ENCODE measurements at places on chromosomes 4 and X.

GRCh38 chrX:71632923-71633657, 14.8 kb upstream of the CXCR3 start:
- DNase-seq, result no peak

DNA sequence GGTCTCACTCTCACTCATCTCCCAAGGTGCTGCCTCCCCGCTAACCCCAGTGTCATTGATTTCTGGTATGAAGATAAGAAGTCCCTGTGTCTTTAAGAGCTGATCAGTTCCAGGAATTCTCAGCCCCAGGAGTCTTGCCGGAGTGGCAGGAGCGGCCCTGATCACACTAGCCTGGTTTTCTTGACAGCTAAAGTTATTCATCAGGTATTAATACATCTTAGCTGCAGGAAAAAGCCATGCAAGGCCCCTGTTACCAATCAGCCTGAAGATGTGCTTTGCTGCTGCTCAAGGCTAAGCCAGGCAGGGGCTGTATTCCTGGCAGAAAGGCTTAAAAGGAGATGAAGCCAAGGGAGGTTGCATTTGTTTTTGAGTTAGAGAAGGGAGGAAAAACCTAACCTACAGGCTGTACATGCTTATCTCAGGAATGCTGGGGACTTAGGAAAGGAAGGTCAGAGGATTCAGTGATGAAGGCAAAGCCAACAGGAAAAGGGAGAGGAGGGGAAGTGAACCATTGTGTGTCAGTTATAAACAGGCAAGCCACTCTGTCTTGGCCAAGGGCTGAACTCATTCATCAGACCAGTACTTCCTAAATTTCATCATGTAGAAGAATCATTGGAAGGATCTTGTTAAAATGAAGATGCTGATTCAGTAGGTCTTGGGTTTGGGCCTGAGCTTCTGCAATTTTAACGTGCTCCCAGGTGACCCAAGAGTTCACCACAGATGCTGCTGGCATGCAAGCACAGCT, 8.6 kb downstream of the SRPX start:
- no peak for DNase-seq

DNA sequence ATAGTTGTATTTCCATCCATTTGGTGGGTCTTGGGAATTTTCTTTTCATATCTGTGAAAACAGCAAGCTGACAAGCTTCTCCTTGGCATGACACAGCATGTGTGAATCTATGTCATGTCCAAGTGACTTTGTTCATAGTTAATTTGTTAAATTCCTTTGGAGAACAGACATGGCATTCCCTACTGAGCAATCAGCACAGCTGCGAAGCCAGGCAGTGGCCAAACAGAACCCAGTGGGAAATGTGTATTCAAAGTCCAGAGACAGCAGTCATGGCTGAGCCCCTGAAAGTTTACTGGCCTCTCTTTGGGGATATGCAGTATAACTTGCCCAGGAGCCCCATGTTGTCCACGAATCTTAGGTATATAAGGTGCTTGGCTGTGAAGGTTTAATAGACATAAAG, 474.7 kb downstream of the NKX6-1 start:
- DNase-seq, result no peak

DNA sequence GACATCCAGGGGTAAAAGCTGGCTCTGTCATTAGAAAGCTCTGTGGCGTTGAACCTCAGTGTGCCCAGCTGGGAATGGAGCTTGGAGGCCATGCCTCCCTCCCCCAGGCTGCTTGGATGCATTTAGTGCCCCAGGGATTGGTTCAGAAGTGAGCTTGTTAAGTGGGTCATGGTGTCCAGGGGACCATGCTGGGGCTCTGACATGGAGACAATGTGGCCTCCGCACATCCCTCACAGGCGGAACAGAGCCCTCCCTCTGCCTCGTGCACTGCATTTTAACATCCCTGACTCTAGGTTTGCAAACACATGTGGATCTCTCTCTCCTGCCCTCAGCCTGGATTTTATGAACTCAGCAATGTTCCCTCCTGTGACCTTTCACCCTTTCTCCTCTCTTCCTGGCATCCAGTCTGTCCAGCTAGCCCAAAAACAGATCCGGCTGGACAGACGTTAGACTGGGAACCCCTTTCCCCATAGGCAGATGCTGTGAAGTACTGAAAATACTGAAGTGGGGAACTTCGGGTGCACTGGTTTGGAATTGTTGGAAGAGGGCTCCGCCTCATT, 81.5 kb downstream of the SORCS2 start:
- no peak for DNase-seq

- no peak for DNase-seq
Measured at GRCh38 chr4:81195475-81195874, 19.5 kb downstream of the PRKG2 start.

- DNase-seq, result no peak
Measured at GRCh38 chrX:105282077-105282476, 61.6 kb upstream of the TEX13A start.

- DNase-seq, result no peak
Measured at GRCh38 chrX:70669120-70669519, 224.5 kb downstream of the DLG3 start.

DNA sequence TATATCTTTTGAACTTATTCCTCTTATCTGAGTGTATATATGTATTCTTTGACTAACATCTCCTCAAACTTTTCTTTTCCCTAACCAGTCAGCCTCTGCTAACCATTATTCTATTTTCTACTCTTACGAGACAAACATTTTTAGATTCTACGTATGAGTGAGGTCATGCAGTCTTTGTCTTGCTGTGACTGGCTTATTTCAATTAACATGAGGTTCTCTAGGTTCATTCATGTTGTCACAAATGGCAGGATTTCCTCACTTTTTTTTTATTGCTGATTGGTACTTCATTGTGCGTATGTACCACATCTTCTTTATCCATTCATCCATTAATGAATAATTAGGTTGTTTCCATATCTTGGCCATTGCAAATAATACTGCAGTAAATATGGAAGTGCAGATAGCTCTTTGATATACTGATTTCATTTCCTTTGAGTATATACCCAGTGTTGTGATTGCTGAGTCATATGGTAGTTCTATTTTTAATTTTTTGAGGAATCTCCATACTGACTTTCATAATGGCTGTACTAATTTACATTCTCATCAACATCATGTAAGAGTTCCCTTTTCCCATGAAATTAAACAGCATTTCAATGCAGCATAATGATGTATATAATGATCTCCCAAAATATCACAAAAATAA, 80.1 kb downstream of the HS3ST1 start:
- no peak for DNase-seq

GRCh38 chr4:102454981-102455685, 46.0 kb upstream of the NFKB1 start:
- no peak for DNase-seq

- no peak for DNase-seq
Measured at GRCh38 chr4:26086621-26087441, 172.8 kb downstream of the SMIM20 start.

GRCh38 chr4:87848622-87849351, 16.0 kb downstream of the MEPE start:
- peak; percentile 47 for DNase-seq

GRCh38 chr4:168587411-168588125, 90.7 kb downstream of the PALLD start:
- DNase-seq, result no peak

GRCh38 chrX:37371578-37371991, 22.4 kb downstream of the PRRG1 start:
- no peak for DNase-seq

- no peak for DNase-seq
Measured at GRCh38 chr4:120517966-120518365, 404.6 kb downstream of the PRDM5 start.

GRCh38 chr4:114180481-114180880, 201.0 kb upstream of the ARSJ start:
- DNase-seq, result peak; percentile 31

- DNase-seq, result no peak
Measured at GRCh38 chrX:98627645-98628044, 1743.9 kb downstream of the RPA4 start.

GRCh38 chr4:48347282-48347921, 6.1 kb downstream of the SLAIN2 start:
- no peak for DNase-seq

- DNase-seq, result peak; percentile 10
Measured at GRCh38 chr4:137393044-137393443, 139.2 kb downstream of the PCDH18 start.

GRCh38 chr4:57148831-57149505, 38.8 kb upstream of the IGFBP7 start:
- DNase-seq, result no peak

GRCh38 chr4:53716011-53716410, 124.7 kb upstream of the LNX1 start:
- DNase-seq, result no peak

GRCh38 chr4:162497564-162498167, 333.9 kb upstream of the FSTL5 start:
- DNase-seq, result no peak

GRCh38 chrX:19552793-19553192, 37.5 kb upstream of the MAP3K15 start:
- no peak for DNase-seq

DNA sequence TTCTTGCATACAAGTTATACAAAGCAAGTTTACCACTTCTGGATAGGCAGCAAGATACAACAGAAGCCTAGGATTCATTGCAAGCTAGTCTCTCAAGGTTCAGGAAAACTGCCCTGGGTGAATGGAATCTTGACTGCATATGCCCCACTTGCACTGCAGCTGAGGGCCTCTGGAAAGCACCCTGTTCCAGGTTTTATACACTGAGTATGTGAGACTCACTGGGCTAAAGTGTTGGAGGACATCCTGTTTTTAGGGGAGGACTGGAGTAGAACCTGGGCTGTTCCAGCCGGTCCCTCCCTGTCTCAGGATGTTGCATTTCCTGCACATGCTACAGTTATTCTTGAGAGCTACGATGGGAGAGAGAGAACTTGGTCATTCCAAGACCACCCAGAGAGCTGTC, 168.5 kb upstream of the NUDT6 start:
- no peak for DNase-seq

- no peak for DNase-seq
Measured at GRCh38 chr4:236028-236427, 69.2 kb downstream of the ZNF732 start.

- DNase-seq, result no peak
Measured at GRCh38 chr4:95289028-95289634, 259.6 kb downstream of the UNC5C start.

- DNase-seq, result peak; percentile 69
Measured at GRCh38 chr4:10554694-10555093, 97.5 kb upstream of the ZNF518B start.

DNA sequence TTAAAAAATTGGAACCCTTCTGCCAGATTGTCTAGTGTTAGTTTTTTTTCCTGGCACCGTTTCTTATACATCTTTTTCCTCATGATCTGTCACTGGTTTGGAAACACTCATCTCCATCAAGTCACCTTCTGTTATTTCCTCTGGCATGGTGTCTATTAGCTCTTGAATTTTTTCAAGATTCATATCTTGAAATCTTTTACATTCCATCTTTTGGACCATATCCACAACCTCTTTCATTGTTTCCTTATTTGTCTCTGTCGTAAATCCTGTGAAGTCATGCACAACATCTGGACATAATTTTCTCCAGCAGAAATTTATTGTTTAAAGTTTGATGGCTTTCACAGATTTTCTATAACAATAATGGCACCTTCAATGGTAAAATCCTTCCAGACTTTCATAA, 10.2 kb upstream of the TMEM185A start:
- DNase-seq, result no peak

GRCh38 chrX:16123222-16123786, at the start of gene GRPR:
GRPR (plus strand) TSS chrX:16123565; CDS start chrX:16123954, 389 bp downstream.
- peak; percentile 89 for DNase-seq

DNA sequence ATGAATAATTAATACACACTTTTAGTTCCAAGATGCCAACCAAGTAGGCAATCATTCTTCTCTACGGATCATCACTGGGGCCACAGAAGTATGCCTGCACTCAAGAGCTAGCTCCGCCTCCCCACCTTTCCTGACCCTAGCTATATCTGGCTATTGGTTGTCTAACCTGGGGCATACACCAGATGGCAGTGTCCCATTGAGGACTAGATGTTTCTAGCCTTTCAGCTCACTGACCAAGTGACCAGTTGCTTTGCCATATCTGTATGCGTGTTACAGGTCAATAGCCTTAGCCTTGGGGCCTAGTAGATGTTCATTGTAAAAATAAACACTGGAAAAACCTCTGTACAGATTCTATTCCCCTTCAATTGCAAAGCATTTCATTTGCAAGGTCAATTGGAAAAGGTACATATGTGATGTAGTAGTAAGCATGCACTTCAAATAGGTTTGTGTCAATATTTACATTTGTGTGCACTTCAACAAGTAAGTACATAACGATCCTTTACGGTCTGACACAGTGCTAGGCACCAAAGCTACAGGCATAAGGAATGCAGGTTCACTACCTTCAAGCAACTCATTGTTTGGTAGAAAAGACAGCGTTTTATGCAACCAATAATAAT, 521.7 kb downstream of the PPARGC1A start:
- peak; percentile 33 for DNase-seq

- no peak for DNase-seq
Measured at GRCh38 chr4:108796173-108796572, 33.3 kb upstream of the ETNPPL start.

- DNase-seq, result no peak
Measured at GRCh38 chr4:122249357-122249756, 97.2 kb downstream of the BLTP1 start.

DNA sequence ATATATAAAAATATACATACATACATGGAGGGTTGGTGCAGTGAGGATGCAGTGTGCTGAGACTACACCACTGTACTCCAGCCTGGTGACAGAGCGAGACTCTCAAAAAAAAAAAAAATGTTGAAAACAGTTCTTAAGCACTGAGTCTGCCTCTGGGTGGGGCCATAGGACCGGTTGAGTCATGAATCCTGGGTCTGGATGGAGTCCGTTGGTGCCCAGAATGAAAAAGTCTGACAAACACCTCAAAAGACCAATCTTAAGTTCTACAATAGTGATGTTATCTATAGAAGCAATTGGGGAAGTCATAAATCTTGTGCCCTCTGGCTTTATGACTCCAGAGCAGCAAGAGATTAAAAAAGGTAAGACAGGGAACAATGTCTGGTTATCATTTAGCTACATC, 70.4 kb downstream of the FGFBP1 start:
- no peak for DNase-seq

DNA sequence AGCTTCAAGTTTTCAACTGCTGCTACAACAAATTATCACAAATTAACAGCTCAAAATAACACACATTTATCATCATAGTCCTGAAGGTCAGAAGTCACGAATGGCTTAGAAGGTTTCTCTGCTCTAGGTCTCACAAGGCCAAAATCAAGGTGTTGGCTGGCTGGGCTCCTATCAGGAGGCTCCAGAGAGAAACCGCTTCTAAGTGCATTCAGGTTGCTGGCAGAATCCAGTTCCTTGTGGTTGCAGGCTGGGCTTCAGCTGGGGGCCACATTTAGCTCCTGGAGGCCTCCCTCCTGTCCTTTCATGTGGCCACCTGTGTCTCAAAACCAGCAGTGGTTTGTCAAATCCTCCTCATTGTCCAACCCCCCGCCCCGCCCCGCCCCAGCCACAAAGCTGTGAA, 15.4 kb downstream of the MRFAP1 start:
- DNase-seq, result no peak
